ENCODE measurements at places on chromosomes 1 and 21.
A peak's percentile ranks its signal among the peaks of the same experiment; 100 is the strongest.

DNA sequence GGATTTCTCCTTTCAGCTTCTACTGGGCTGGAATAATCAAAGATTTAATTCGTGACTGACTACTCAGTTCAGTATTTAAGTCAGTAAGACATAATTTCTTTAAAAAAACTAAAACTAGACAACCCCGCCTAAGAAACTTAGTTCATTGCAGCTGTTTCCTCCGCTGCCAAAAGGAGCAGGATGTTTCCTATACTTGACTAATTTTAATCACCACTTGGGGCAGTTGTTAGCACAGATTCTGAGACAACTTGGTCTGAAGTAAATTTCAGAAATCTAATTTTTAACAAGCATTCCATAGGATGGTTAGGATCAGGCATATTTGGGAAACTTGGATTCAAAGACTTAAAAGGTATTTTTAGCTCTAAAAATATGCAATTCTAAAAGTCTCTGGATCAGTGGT, 34.0 kb downstream of the EPRS1 start:
- peaks cover 16% of the 10 kb centered on the region for H3K4me1 ChIP-seq
- peaks cover 38% of the 10 kb centered on the region for H3K36me3 ChIP-seq
- H3K27ac ChIP-seq: peak overlapping the region; percentile 29

DNA sequence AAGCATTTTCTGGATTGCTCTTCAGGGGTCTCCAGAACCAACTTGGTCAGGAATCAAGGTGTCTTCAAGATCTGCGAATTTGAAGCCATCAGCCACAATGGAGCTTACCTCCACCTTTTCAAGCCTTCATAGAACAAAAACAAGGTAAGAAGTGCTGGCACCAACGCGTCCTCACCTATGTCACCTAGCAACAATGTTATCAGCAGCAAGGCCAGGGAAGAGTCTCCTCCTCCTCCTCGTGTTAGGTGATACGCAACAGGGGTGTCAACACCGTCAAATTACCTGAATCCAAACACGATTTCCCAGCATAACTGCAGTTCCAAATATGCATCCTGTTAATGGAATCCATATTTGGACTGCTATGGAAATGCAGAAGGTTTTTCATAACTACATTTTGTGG, 4.1 kb upstream of the TIAM1 start:
- no peak overlapping the region for H3K27ac ChIP-seq
- no peaks in the 10 kb centered on the region for H3K36me3 ChIP-seq
- peaks cover 8% of the 10 kb centered on the region for H3K4me1 ChIP-seq
- H3K27me3 ChIP-seq: no peaks in the 10 kb centered on the region
- H3K4me3 ChIP-seq: no peak overlapping the region

GRCh38 chr1:230291731-230292620, 134.2 kb downstream of the PGBD5 start:
- no peaks in the 10 kb centered on the region for H3K36me3 ChIP-seq
- peak; percentile 56 for DNase-seq
- H3K4me3 ChIP-seq: no peak overlapping the region
- H3K27me3 ChIP-seq: peaks cover 10% of the 10 kb centered on the region
- H3K27ac ChIP-seq: no peak overlapping the region
- no peaks in the 10 kb centered on the region for H3K4me1 ChIP-seq

GRCh38 chr1:9691108-9691445, 39.5 kb downstream of the PIK3CD start:
- DNase-seq: peak; percentile 85
- H3K36me3 ChIP-seq: no peaks in the 10 kb centered on the region
- no peak overlapping the region for H3K4me3 ChIP-seq
- peaks cover 39% of the 10 kb centered on the region for H3K4me1 ChIP-seq

GRCh38 chr1:226060427-226060826, 2.1 kb upstream of the H3-3A start:
- H3K36me3 ChIP-seq: no peaks in the 10 kb centered on the region
- H3K27ac ChIP-seq: no peak overlapping the region
- peak; percentile 37 for DNase-seq
- no peaks in the 10 kb centered on the region for H3K27me3 ChIP-seq
- no peak overlapping the region for H3K4me3 ChIP-seq
- peaks cover 16% of the 10 kb centered on the region for H3K4me1 ChIP-seq

Measured in osteoblast (primary cell).